ENCODE measurements at places on chromosomes 13 and 19.

- DNase-seq: no peak
Measured at GRCh38 chr19:48913114-48913889, 13.2 kb downstream of the NUCB1 start.

DNA sequence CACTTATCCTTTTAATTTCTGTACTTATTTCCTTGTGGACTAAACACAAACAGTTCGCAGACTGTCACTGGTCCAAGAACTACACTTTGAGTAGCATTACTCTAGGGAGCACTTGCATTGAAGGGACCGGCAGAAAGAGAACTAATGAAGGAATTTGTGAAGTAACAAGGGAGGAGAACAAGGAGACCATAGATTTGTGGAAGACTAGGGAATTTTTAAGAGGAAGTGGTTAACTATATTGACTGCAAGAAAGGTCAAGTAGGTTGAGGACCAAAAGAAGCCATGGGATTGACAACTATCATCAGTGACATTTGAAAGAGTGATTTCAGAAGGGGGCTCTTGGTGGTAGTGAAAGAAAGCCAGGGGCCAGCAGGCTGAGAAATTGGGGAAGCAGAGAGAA, 4.0 kb upstream of the RB1 start:
- DNase-seq: no peak

DNA sequence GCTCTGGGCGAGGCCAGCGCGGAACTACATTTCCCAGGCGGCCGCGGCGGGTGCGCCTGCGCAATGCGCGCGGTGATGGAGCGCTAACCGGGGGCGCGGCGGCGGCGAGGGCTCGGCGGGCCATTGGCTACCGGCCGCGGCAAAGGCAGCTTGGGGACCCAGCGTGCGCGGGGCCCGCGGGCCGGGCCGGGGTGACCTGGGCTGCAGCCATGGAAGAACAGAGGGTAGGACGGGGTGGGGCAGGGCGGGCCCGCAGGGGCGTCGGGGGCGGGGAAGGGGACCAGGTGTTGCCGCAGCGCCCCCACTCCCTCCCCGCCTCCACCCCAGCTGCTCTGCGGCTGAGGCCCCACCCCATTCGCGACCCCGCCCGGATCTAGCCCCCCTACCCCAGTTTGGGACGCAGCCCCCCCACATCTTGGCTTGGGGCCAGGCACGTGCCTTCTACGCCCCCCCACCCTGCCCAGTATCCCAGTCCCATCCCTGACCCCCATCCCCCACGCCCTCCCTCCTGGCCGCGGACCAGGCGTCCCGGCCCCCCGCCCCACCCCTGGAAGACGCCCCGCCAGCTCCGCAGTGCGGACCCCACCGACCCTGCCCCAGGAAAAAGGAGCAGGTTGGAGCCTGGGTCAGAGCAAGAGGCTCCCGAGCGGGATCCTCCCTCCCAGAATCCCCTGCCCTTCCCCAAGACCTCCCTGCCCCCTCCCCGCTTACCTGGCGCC, at the start of gene FSD1:
FSD1 (plus strand) TSS at position 61 of the 719 bp plus-strand sequence; CDS start at position 210, 149 bp downstream.
- peak; percentile 60 for DNase-seq

GRCh38 chr19:39196860-39197562, at the start of gene NCCRP1:
Gene NCCRP1, plus strand, starts transcription at chr19:39196964. Its CDS starts 19 bp downstream, at chr19:39196983.
- no peak for DNase-seq

DNA sequence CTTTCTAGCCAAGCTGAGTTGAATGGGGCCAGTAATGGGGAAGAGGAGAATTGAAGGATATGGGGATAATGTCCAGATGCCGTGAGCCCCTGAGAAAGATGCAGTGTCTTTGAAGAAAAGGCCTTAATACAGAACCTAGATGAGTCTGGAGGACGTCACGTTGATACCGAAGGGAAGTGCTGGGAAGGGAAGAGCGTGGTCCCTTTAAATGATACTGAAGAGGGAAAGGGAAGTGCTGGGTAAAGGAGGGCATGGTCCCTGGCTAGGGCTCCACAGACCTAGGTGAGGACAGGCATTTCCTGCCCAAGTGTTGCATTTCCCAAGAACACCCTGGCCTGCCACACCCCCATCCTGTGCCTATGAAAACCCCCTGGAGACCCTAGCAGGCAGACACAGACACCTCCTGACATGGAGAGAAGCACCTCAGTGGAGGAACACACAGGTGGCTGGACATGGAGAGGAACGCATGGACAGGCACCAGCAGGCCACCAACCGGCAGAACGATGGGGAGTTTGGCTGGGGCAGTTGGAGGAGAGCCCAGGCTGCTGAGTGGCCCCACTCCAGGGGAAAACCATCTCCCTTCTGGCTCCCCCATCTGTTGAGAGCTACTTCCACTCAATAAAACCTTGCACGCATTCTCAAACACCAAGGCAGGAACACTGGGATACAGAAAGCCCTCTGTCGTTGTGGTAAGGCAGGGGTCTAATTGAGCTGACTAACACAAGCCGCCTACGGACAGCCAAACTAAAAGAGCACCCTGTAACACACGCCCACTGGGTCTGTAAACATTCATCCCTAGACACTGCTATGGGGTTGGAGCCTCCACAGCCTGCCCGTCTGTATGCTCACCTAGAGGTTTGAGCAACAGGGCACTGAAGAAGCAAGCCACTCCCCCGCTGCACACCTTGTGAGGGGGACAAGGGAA, 34.9 kb upstream of the POMP start:
- no peak for DNase-seq

- DNase-seq: peak; percentile 67
Measured at GRCh38 chr19:3665681-3666544, 34.4 kb downstream of the PIP5K1C start.

DNA sequence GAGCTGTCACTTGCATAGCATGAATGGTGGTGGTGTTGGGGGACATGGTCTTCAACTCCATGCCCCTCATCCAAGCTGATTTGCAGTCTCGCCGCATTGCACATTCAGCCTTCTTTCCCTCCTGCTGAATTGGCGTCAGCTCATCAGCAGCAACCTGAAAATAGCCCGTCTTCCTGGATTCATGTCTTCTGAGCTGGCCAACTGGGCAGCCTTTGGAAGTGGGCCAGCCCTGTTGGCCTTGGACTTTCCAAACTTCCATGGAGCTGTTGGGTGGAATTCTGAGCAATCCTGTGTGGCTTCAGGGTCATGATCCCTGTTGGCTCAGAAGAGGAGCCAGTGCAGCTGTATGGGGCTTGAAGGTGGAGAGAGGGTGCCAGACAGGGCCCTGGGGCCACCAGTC, 68.8 kb downstream of the ZNF536 start:
- DNase-seq: no peak

DNA sequence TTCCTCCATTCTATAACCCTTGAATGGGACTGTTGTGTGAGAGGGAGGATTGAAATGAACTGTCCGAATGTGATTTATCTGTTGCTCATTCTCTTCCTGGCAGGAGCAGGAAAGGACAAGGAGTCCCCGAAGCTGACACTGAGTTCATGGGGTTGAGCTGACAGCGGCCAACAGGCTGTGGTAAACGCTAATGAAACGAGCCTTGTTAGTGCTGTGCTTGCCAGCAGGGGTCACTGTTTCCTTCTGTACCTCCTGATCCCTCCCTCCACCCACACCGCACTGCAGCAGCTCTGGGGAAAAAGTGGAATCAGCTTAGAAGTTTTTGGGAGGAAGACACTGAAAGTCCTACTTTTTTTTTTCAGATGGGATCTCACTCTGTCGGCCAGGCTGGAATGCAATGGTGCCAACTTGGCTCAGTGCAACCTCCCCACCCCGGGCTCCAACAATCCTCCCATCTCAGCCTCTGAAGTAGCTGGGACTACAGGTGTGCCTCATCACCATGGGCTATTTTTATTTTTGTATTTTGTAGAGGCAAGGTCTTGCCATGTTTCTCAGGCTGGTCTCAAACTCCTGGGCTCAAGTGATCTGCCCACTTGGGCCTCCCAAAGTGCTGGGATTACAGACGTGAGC, 6.7 kb upstream of the ZNF761 start:
- DNase-seq: peak; percentile 29

GRCh38 chr19:3210347-3211017, 14.0 kb upstream of the CELF5 start:
- peak; percentile 58 for DNase-seq

Measured in stimulated activated CD4-positive, alpha-beta T cell treated with anti-CD3 and anti-CD28 coated beads, TNF-alpha, amount 100 ng/mL, for 48 hours (primary cell).